ENCODE measurements at places on chromosomes 6 and 20. TPM values are rescaled to one million over a fixed set of nuclear protein-coding genes. Genes with fewer than 3 reads are reported as not detected.

Gene GPX5
- total RNA-seq = not detected

Gene PGC
- not detected for total RNA-seq

- no peak for DNase-seq
These were observed 252.5 kb downstream of the TBX18 start for GRCh38 chr6:84511929-84512328.

Gene TBXT
- total RNA-seq = not detected

Measured in psoas muscle (tissue), 8 donors.